ENCODE measurements at places on chromosomes 4 and X.

DNA sequence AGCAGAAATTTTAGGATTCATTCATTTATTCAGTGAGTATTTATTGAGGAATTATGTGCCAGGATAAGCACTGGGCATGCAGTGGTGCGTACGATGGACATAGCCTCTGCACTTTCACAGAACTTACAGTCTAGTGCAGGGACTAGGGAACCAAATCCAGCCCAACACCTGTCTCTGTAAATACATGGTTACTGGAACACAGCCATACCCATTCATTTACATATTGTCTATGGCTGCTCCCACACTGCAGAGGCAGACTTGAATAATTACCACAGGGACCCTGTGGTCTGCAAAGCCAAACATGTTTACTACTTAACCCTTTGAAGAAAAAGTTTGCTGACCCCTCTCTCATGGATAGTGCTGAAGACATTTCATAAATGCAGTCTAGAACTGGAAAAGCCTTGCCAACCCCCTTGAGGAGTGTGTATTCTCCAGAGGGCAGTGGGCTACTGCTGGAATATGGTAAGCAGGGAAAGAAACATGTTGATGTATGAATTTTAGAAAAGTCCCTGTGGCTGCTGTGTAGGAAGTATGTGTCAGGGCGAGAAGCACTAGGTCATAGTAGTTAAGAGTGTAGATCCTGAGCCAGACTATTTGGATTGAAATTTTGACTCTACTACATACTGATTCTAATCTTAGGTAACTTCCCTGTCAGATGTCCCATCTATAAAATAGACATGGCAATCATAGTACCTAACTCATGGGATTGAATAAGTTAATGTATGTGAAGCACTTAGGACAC lies 75.5 kb downstream of the GALNT7 start:
- no peak for DNase-seq

GRCh38 chrX:122026665-122027064 lies 979.3 kb downstream of the GLUD2 start:
- no peak for DNase-seq

DNA sequence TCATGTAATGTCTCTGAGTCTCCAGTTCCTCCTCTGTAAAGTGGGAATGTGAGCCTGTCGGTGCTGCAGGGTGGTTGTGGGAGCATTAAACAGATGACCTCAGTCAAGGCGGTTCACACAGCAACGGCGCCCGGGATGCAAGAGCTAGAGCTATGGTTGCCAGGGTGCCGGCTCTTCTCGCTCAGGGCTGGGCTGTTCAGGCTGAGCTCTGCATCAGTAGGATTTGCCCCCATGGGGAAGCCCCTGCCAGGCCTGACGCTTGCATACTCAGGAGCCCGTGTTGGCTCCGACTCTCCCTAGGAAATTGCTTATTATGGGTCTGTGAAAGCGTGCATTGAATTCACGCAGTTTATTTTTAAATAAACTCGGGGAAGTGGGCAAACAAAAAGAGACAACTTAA lies 67.3 kb downstream of the PSAPL1 start:
- no peak for DNase-seq

DNA sequence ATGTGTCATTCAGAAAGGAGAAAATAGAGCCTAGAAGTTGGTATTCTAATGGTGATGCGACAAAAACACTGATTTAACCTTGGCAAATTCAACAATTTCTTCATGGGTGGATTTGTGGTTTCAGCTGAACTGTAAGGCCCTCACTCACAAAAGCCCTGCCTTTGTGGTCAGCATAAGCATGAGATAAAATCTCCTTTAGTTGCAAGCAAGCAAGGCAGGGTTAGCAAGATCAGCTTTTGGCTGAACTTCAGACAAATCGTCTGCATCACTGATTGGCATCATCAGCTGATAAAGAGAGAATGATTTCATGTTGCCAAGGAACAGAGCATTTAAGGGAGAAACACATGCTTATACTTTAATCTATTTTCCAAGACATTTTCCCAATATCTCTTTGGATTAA lies 2582.2 kb downstream of the PCDH7 start:
- no peak for DNase-seq

DNA sequence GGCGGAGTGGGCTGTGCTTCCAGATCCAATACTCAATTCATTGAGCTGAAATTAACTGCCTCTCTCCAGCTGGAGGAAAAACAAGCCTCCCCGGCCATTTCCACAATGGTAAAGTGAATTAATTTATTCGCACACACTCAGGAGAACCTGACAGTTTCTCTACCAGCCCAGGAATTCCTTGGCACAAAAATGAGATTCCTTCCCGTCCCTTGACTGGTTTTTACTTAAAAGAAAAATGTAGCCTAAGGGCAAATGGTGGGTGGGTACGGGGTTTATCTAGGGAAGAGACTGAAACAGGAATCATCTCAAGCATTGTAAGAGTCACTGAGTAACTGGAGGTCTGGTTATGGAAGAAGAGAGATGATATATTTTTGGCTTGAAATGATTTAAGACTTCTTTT lies 102.7 kb downstream of the VCX3A start:
- no peak for DNase-seq

- no peak for DNase-seq
Observed at GRCh38 chr4:11271263-11271662, 157.4 kb downstream of the HS3ST1 start.

DNA sequence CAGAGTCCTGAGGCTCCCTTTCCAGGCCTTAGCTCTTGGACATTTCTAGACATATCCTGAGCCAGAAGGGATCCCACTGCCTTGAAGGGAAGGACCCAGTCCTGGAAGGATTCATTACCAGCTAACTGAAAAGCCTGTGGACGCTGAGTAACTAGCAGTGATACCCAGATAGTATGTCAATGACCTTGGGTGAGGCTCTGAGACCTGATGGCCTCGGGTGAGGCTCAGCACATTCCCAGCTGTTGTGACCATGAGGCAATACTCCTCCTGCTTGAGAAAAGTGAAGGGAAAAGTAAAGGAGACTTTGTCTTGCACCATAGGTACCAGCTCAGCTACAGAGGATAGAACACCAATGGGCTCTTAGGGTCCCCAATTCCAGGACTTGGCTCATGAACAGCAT lies 268.1 kb downstream of the DKK2 start:
- no peak for DNase-seq

DNA sequence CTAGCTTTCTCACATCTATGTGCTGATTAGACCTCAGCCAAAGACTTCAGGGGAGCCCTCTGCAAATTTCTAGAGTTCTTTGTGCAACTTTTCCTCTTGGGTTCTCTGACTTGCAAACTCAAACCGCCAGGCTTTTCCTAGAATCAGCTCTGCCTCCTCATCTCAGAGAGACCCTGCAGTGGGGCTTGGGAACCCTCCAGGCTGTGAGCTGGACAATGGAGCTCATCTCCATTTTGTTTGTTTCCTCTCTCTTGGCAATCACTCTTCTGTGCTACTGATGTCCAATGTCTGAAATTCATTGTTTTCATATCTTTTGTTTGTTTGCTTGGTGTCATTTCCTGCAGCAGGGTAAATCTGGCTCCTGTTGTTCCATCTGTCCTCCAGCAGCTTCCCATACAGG lies 33.0 kb downstream of the GYPB start:
- DNase-seq, result no peak

DNA sequence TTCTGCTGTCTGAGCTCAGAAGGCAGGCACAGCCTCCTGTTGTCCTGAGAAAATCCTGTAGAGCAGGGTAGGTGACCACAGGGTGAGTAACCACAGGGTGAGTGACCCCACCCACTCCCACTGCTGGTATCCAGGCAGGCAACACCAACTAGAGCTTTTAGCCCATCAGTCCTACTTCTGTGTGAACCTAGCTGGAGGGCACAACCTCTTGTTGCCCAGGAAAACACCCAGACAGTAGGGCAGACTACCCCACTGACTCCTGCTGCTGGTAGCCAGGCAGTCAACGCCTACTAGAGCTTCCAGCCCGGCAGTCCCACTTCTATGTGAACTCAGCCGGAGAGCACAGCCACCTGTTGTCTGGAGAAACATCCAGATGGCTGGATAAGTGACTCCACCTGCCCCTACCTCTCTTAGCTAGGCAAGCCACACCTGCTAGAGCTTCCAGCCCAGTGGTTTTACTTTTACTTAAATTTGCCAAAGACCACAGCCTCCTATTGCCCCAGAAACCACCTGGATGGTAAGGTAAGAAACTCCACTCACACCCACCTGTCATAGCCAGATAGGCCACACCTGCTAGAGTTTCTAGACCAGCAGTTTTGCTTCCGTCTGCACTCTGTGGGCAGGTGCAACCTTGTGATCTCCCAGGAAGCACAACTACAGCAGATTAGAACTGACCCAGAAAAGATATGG lies 371.6 kb downstream of the INPP4B start:
- DNase-seq, result no peak

DNA sequence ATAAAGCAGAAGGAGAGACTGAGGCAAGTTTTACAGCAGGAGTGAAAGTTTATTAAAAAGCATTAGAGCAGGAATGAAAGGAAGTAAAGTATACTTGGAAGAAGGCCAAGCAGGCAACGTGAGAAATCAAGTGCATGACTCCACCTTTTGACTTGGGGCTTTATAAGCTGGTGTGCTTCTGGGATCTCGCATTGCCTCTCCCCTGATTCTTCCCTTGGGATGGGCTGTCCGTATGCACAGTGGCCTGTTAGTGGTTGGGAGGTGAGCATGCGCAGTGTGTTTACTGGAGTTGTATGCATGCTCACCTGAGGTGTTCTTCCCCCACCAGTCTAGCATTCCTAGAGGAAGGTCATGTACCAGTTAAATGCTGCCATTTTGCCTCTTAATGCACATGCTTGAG lies 29.1 kb upstream of the C1QTNF7 start:
- no peak for DNase-seq

- no peak for DNase-seq
Observed at GRCh38 chrX:46298821-46299220, 246.4 kb downstream of the ZNF674 start.

- DNase-seq, result peak; percentile 24
Observed at GRCh38 chr4:1410491-1411325, 4.5 kb upstream of the NKX1-1 start.

DNA sequence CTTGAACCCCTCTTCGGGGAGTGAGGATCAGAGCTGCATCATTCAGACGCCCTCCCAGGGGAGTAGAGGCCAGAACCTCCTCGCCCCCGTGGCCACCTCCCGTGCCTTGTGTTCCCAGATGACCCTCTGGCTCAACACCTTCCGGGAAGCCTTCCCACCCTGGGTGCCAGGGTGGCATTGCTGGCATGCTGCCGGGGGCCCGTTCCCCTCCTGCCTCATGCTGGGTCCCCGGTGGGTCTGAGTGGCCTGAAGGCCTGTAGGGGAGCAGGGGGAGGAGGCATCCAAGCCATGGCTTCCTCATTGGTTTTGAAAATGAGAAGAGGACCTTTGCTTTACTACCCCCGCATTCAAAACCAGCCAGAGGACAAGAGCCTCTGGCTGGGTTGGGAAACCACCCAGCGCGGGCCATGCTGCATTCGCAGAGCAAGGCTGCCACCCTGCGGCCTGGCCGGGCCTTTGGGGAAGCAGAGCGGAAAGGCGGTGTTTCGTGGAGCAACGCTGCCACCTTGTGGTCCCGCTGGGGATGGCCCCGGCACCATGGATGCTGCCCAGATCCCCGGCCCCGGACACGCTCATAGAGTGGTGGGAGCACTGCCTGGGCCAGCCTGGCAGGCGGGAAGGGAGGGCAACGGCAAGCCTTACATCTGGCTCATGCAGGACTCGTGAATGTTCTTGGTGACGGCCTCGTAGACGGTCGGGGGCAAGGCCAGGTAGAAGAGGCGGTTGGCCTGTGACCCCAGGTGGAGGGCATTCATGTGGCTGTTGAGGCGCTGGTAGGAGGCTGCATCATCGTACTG lies 11.9 kb downstream of the G6PD start:
- peak; percentile 73 for DNase-seq

DNA sequence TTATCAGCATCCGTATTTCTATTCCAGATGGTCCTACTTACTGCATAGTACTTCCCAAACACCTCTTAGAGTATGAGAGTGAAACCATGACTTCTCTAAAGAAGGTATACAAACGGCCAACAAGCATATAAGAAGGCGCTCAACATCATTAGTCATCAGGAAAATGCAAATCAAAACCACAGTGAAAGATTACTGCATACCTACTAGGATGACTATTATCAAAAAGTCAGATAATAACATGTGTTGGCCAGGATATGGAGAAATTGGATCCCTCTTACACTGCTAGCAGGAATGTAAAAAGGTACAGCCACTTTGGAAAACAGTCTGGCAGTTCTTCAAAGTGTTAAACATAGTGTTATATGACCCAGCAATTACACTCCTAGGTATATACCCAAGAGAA lies 215.3 kb upstream of the CXorf66 start:
- DNase-seq, result no peak

DNA sequence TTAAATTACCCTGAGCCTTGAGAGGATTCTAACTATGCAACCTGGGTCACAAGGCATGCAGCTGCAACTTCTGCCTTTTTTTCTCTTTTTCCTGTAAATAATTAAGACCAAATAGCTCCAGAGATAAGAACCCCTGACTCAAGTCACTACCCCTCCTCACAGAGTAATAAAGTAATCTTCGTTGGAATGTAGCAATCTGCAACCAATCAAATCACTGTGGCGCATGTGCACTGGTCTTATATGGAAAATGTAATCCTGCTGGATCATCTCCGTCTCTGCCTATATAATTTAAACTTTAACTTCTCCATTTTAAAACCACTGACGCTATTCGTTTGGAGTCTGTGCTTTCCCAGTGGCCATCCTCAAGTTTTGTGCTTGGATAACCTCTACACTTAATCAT lies 6.1 kb upstream of the EFHC2 start:
- DNase-seq, result no peak

DNA sequence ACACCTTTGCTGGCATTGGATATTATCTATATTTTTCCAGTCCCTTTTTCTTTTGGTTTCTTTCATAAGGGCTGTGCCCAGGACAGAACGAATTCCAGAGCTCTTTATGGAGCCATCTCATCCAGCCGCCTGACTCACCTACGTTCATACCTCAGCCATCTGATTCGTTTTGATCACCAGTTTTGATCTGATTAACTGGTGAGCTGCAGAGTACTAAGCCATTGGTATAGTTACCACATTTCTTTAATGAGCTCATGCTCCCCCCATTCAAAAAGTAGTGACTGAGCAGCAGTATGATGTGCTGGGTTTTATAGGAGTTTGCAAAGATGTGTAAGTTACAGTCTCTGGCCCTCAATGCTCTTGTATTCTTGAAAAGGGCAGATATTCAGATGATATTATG lies 43.0 kb upstream of the CDKN2AIP start:
- no peak for DNase-seq

GRCh38 chr4:152974468-152975379 lies 38.6 kb downstream of the FHDC1 start:
- no peak for DNase-seq

- no peak for DNase-seq
Observed at GRCh38 chr4:83149865-83150652, 35.5 kb upstream of the PLAC8 start.

DNA sequence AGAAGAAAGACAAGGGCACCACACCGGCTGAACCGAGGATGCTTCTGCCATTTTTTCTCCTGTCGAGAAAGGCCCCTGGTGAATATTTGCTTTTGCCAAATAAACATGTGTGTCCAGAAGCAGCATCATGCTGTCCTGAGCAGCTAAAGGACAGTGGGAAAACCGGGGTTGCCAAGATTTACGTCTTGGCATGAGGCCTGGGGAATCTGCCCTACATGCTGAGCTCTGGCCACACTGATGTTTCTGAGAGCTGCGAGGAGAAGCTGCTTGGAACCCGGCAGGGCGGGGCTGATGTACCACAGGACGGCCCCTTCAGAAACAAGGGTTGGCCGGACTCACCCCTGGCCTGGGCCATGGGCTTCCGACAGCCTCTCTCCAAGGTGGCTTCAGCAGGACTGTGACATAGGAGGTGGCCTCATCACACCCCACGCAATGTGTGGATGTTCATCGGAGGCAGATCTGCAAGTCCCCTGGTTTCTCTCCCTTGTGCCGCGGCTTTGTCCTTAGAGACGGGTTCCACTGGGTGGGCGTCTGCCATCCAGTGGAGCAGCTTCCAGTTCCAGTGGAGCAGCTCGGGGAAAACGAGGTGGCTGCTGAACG lies 42.2 kb upstream of the SORCS2 start:
- DNase-seq, result peak; percentile 49

All from cerebellar cortex (tissue), 1 donor.